ENCODE measurements at places on chromosomes 7 and 10.

DNA sequence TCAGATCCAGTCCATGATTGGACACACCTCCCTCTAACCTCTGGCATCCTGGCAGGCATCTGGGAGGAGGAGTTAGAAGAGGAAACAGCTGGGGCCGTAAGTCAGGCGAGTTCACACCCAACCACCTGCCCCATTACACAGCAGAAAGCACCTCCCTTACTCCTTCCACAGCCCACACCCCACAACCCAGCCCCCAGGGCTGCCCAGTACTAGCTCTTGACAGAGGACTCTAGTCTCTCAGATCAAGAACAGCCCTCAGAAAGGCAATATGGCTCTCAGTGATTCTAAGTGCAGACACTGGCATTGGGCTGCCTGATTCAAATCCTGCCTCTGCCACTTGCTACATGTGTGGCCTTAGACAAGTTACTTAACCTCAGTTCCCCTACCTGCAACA, 34.1 kb downstream of the KCNMA1 start:
- peak; percentile 66 for DNase-seq

DNA sequence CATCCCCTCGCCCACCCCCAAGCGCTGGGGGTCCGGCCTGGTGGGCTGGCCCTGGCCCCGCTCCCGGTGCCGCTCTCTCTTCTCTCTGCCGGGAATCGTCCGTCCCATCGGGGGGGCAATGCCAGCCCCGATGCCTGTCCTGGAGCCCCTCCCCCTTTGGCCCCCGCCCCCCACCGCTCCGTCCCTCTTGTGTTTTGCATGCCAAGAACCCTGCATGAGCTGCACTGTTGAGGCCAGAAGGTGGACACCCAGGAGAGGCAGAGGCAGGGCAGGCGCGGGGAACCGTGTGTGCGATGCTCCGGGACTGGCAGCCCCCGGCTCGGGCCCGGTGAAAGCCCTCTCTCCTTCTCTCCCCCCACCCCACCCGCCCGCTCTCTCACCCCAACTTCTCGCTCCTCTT, 22.1 kb upstream of the HSPB1 start:
- no peak for DNase-seq

GRCh38 chr10:22006379-22006884, 2.9 kb upstream of the DNAJC1 start:
- no peak for DNase-seq

DNA sequence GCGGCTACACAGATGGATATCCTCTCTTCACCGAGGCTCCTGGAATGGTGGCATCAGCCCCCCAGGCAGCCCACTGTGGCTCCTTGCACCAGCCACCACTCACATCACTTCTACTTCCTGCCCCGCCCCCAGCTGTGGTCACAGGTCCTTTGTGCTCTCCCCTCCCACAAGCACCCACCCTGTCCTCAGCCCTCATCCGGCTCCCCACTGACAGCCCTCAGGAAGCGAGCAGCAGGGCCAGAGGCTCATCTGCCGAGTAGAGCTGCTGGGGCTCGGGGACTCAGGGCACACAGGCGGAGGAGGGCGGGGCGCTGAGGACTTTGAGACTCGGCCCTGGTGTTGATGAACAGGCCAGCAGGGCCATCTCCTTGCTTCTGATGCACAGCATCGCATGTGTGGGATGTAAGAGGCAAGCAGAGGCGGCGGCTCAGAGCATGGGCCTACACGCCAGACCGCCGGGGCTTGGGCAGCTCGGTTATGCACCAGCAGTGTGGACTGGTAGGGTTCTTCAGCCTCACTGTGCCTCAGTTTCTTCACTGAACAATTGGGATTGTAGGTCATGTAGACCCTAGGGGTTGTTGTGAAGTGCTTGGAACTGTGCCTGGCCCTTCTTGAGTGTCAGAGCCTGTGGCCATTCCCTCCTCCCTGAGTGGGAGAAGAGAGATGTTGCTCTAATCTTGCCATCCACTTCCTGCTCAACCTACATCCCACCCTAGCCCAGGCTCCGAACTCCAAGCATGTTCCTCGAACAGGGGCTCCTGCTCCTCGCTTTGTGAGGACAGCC, at the start of gene PRF1:
Gene PRF1, minus strand, starts transcription at position 77 of the 784 bp plus-strand sequence. CDS start 1,839 bp downstream, outside the sequence.
- DNase-seq = no peak

GRCh38 chr7:24870766-24871165, 109.2 kb downstream of the OSBPL3 start:
- DNase-seq = no peak

DNA sequence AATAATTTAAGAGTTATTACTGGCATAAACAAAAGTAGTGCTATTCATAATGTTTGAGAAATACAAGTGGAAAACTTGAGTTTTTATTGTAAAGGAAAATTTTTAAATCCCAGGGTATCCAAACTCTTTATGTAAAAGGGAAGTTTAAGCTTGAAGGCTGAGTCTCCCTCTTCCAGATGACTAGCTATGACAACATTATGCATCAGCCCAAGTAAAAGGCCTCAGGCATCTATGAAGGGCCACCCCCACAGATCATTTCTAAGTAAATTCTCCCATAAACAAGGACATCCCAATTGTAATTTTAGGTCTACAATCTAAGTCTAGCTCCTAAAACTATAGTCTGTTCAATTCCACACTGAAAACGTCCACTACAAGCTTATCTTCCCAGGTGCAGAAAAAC, 166.2 kb upstream of the STEAP1 start:
- no peak for DNase-seq

GRCh38 chr7:41621953-41622831, 80.7 kb downstream of the INHBA start:
- no peak for DNase-seq

- no peak for DNase-seq
Measured at GRCh38 chr10:4883079-4883739, 57.2 kb downstream of the AKR1E2 start.

GRCh38 chr7:70706204-70706603, 425.7 kb upstream of the GALNT17 start:
- DNase-seq = no peak

- no peak for DNase-seq
Measured at GRCh38 chr7:34031156-34031555, 125.8 kb downstream of the BMPER start.

- DNase-seq = no peak
Measured at GRCh38 chr10:14318007-14318406, 12.7 kb downstream of the FRMD4A start.

DNA sequence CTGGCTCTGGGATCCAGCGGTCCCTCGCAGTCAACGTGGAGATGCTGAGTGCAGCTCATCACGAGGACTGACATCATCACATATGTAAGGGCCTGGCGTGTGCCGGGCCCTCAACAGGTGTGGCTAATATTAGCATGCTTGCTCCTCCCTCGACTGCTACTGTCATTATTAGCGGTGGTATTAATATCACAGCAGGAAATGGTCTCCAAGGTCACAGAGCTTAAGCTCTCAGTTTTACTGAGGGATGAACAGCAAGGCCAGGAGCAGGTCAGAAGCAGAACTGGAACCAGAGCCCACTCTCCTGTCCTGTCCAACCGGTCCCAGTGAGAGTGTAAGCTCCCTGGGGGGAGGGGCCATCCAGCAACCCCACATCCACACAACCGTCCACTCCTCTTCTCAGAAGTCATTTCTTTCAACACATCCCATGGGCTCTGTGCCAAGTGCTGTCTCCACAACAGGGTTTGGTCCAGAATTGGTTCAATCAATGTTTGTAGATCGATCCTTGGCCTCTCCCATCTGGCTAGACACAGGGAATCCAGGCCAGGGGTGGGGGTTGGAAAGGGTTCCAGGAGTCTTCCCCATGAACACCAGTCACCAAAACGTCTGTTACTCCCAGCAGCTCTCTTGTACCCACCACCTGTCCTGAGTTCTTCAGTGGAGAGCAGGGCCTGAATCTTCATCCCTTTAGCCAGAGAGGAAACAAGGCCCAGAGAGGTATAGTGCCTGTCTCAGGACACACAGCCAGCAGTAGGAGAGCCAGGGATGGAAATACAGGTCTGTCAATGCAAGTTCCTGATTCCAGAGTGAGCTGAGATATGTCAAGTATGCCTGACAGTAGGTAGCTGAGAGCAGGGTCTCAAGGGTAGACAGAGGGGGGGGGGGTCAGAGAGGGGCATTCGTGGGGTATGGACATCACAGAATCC, 45.3 kb upstream of the ZMIZ1 start:
- peak; percentile 89 for DNase-seq

- DNase-seq = no peak
Measured at GRCh38 chr7:41097501-41097900, 605.4 kb downstream of the INHBA start.

DNA sequence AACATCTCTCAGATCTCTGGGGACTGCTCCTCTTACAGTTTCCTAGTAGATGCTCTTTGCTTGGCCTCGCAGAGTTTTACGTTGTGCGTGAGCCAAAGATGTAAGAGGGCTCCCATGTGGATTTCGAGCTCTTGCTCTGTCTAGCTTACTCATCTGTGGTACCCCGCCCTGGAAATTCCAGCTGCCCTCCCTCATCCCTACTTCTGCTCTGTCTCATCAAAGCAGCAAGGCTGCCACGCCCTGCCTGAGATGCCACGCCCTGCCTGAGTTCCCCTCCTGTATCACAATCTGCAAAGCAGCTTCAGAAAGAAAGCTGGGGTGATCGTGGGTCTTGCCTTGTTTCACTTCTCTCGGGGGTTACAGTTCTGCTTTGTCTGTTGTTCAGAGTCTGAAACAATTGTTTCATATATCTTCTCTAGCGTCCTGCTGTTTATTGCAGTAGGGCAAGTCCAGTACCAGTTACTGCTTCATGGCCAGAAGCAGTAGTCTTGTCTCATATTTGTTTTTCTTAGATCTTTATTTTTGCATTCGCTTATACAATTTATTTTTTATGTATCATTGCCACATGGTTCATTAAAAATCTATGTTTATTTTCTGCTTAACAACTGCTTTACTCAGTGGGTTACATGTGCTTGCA, 36.1 kb upstream of the CCNY start:
- DNase-seq = no peak

Measured in NCI-H510A treated with DMSO at 0.1 percent for 48 hours (cell line).